ENCODE measurements at places on chromosomes 4 and X. TPM values are rescaled to one million over a fixed set of nuclear protein-coding genes. Genes with fewer than 3 reads are reported as not detected.

Gene KLKB1
- 0.22 TPM for total RNA-seq

GRCh38 chr4:37970702-37971101, 10.5 kb downstream of the PTTG2 start:
- peak; percentile 45 for DNase-seq

DNA sequence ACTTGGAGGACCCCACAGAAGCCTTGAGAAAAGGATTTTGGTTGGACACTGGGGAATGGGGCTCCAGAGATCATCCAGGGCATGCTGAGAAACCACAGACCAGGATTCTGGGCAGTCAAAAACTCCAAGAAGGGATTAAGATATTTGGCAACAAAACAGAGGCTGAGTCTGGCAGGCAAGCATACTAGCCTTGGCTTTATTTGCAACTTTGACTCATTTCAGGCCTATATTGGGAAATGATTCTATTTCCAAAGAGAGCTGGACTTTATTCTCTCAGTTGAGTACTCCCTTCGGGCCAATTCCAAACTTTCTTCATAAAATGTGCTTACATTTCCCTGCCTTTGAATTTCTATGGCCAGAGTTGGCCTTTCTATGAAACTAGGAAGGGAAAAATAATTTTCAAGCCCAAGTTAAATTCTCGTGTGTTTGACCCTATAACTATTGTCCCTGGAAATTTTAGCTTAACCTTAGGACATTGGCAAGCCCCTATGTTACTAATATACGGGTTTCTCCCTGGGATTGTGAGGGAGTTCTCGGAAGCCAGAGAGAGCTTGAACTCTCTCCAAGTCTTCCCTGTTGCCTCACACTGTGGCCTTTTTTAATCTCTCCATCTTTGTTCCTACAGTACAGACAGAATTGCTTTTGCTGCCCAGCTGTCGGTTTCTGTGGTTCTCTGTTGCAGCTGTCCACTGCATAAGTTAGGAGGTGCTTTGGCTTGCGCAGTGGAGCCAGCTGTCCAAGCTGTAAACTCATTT, 112.6 kb upstream of the FAM9A start:
- DNase-seq, result no peak

Gene ABLIM2
- 0.72 TPM for total RNA-seq

Measured in CD8-positive, alpha-beta memory T cell (primary cell).